A673 (cell line): ENCODE measurements at places on chromosomes 11 and 22. TPM values are rescaled to one million over a fixed set of nuclear protein-coding genes. Genes with fewer than 3 reads are reported as not detected.

- no peak for DNase-seq
Measured at GRCh38 chr11:59574467-59574866, 41.1 kb downstream of the OSBP start.

- no peak for DNase-seq
Measured at GRCh38 chr11:34583818-34584217, 37.1 kb upstream of the EHF start.

- DNase-seq, result no peak
Measured at GRCh38 chr11:45568049-45568448, 97.4 kb downstream of the CHST1 start.

DNA sequence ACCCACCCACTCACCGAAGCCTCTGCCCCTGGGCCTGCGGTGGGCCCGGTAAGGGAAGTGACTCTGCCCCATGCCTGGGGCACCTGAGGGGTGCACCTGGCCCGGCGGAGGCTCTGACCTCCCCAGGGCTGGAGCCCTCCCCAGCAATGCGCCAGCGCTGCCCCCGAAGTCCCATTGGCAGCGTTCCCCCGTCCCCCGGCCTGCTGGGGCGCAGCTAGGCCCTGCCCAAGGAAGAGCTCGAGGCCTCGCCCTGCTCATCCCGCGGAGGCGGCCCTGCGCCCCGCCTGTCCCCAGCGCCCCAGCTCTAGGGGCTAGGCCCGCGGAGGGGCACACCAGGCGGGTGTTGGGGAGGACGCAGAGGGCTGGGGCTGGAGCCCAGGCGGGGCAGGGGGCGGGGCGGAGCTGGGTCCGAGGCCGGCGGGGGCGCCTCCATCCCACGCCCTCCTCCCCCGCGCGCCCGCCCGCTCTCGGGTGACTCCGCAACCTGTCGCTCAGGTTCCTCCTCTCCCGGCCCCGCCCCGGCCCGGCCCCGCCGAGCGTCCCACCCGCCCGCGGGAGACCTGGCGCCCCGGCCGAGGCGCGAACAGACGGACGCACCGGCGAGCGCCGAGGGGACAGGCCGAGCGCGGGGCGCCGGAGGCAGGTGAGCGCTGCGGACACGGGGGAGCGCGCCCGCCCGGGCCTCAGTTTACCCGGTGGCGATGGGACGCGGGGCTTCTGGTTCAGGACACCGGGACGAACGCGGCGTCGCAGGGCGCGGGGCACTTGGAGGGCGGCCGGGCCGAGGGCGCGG lies at the start of gene EPS8L2:
Gene EPS8L2 (plus strand): TSS at position 586 of the 793 bp plus-strand sequence. CDS start 3,177 bp downstream, outside the sequence.
- no peak for DNase-seq

GRCh38 chr11:104564921-104565582 lies 333.2 kb downstream of the CASP12 start:
- DNase-seq, result no peak

DNA sequence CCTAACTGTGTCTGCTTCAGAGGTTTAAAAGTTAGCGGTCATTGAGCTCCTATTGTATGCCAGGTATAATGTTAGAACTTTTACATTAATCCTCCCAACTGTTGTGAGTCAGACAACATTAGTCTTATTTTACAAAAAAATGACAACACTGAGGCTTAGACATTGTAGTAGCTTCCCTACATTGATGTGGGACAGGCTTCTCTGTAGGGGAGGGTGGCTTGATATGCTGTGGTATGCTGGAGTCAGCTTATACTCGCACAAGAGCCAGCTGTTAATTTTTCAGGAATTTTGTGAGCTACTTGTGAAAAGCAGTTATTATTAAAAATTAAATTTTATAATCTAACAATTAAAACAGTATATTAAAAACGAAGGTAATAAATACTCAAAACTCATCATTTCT lies 64.8 kb upstream of the NAV2 start:
- DNase-seq, result no peak

- DNase-seq, result peak; percentile 92
Measured at GRCh38 chr11:83694191-83694910, 408.2 kb upstream of the CCDC90B start.

DNA sequence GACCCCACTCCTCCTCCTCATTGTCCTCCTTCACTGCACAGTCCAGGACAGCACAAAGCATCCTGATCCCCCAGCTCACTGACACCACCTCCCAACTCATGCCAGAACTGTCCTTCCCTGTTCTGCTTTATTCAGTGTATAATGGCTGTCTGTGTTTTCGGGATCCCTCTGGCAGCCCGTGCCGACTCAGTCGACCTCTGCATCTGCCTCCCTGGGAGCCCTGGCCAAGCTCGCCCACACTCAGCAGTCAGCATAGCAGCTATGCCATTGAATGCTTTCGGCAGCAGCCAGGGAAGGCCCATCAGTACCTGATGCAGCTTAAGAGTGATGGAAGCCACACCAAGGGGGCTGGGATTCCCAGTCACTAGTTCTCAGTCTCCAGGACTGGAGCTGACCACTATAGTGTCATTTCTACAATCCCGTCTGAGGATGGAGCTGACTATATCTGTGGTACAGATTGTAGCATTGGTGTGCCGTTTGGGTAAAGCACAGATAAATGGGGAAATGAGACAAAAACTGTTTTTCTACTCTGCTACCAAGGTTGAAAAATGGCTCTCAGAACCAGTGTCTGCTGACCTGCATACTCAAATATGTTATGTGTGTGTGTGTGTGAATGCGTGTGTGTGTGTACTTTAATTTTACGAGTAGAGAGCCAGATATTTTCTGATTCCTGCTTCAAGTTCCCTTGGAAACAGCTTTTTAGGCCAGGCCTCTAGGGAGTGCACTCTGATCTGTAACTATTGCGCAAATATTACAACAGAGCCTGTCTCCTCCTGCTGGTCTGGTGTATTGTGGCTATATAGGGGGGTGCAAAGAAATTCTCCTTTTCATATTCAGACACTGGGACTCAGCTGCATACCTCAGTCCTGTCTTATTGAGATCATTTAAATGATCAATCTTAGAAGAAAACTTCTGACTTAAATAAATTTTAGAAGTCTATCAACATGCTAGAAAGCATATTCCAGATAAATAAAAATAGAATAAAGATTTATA lies 78.8 kb upstream of the TOP3B start:
- DNase-seq, result peak; percentile 27

DNA sequence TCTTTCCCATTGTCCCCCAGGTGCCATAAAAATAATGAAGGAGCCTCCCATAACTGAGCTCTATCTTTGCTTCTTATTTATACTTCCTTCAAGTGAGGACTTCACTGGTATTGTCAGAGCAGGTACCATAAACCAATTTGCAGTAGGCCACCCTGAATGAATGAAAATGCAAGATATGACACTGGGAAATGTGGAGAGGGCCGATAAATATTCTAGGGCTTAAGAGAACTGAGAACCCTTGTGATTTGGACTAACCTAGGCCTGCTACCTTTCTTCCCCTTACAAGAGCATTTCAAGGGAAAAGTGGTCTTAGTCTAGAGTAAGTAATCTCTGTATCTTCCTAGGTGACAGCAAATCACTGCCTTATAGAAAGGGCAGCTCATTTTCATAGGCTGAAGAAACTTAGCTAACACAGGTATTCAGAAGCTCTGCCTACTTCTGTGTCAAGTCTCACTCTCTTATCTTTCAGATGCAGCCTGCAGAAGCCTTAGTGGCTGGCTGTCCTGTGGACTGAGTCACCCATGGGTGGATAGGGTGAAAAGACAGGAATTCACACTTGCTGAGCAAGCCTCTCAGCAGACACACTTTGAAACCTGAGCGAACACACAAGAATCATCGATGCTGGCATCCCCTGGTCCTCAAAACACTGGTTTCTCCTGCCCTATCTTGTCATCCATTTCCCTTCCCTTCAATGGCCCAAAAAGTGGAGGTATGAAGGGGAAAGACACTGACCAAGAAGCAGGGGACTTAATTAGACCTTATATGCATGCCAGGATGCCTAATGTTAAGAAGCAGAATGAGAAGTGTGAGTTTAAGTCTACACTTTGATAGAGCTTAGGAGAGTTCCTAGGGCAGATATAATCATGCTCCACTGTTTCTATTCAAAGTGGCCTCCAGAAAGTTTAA lies 15.2 kb downstream of the NRIP3 start:
- no peak for DNase-seq

GRCh38 chr11:15969701-15970329 lies 386.5 kb downstream of the SOX6 start:
- DNase-seq, result no peak

DNA sequence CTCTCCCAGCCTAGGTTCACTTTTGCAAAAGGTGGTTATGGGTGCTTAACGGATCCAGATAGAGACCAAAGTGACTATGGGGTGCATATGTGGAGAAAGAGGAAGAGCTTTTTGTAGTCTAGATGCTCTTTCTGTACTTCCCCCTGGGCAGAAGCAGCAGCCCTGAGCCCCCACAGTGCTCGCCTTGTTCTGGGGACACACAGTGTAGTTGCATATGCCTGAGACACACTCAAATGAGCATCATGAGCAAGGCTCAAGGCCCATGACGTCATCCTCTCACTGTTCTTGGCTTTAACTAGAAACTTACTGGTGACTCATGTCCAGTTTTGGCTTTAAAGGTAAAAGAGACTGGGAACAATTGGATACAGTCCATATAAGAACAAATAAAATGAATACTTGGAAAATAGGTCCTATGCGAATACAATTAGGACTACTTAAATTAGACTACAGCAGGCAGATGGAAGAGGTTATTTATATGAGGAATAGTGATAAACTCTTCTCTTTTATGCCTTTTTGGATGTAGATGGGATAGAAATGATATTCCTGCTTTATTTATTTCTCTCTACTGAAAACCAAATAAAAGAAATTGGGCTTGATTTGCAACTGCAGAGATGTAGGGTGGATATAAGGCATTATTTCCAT lies 20.1 kb upstream of the PEX26 start:
- DNase-seq, result peak; percentile 41

DNA sequence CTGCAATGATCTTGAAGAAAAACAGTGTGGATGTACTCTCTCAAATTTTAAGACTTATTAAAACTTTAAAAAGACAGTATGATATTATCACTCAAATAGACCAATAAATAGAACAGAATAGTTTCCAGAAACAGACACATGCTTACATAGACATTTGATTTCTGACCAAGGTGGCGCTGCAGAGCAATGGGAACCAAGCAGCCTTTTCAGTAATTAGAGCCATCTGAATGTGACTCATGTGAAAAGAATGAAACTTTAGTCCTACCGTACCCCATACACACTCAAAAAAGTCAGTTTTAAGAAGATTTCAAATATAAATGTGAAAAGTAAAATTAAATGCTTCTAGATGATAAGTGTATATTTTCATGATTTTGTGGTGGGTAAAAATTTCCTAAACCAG lies 74.2 kb upstream of the MS4A8 start:
- DNase-seq, result peak; percentile 85

GRCh38 chr11:55367674-55368073 lies at the start of gene OR4A15:
Gene OR4A15, plus strand, starts transcription at chr11:55367974. Its CDS starts 0 bp downstream, at chr11:55367974.
- DNase-seq, result no peak

DNA sequence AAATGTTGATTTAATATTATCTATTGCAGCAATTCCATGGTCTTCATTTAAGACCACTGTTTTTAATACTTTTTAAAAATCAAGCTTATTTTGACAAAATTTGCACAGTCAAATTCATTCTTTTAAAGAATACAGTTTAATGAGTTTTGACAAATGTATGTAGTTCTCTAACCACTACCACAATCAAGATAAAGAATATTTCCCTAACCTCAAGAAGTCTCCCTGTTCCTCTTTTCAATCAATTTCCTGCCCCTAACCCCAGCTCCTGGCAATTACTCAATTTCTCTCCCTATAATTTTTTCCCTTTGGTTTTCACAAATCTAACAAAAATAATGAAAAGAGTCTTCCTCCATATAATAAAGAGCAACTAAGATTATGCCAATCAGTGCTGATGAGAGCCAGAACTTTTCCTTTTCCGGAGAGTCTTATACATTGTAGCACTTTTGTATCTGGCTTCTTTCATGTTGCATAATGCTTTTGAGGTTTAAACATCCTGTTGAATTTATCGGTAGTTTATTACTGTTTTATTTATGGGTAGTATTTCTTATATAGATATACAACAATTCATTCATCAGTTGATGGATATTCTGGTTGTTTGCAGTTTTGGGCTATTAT lies 231.7 kb downstream of the AASDHPPT start:
- DNase-seq, result no peak

The HMGXB4 gene
- total RNA-seq, result 49.2 and 52.7 TPM in 2 replicates

The SORL1 gene
- 0.95 and 1.2 TPM in 2 replicates for total RNA-seq

The CTNND1 gene
- total RNA-seq, result 133 and 174 TPM in 2 replicates

The GVQW3 gene
- 6.2 and 9.9 TPM in 2 replicates for total RNA-seq

The DEPDC7 gene
- total RNA-seq, result 11.4 and 12.4 TPM in 2 replicates

The CNTN5 gene
- total RNA-seq, result 0.66 and 0.80 TPM in 2 replicates

The SCUBE2 gene
- 1.1 and 1.4 TPM in 2 replicates for total RNA-seq

The B4GAT1 gene
- 47.1 and 53.6 TPM in 2 replicates for total RNA-seq

The C22orf23 gene
- 0.64 and 0.66 TPM in 2 replicates for total RNA-seq

The PTPRCAP gene
- 0.56 and 1.3 TPM in 2 replicates for total RNA-seq
